Stimulated activated CD4-positive, alpha-beta T cell treated with anti-CD3 and anti-CD28 coated beads, Interleukin-1b, Interleukin-23, amount 100 ng/mL, for 24 hours (primary cell): ENCODE measurements at places on chromosomes 3 and 15.

- DNase-seq, result no peak
These were observed 896.9 kb downstream of the DIPK2A start for GRCh38 chr3:144868506-144868905.

DNA sequence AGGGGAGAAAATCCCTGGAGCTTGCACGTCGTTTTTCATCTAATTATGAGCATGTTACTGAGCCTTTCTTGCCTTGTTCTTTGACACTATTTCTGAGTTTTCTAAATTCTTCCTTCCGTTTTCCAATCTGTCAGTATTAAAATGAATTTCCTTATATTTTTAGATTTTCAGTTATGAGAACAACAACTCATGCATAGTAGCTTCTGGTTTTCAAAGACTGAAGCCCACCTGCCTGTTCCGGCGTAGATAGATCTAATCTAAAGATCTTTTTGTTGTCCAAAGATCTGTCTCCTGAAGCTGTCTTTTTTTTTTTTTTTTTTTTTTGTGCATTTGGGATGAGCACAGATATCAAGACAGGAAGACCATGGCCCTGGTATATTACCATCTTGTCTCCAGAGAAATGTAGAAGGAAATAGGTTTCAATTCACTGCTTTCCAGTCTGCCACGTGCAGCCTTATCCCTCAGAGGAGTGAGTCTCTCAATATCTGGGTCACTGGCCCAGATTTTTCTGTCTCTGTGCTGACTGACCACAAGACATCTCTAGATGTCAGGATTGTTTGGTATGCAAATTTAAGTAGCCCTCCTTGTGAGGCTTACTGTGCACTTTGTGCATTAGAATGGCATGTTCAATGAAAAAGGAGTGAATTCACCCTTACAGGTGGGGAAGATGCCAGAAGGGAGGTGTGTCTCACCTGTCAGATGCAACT lies 222.3 kb upstream of the TMC3 start:
- no peak for DNase-seq

DNA sequence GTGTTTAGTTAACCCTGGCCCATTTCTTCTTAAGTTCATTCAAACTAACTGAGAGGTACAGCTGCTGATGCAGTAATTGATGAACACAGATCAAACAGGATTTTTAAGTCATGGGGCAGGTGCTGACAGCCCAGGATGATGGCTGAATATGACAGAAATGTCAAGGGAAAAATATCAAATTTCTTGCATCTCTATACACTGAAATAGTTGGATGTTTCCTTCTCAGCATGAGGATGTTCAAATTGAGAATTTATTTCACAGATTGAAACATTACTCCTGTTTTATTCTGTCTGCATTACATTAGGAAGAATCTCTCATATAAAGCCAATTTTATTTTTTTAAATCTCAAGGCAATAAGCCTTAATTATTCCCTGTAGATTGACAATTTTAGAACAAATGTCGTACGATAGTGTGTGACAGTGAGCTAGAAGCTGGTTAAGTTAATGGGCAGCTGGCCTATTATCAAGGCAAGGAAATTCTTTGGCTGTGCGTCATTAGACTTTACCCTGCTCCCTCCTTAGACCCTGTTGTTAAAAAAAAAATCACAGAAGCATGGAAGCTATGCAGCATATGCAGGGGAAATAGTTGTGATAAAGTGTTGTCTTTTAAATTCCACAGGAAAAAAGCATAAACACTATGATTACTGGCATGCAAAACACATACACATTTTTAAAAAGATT lies 183.8 kb upstream of the KCNMB2 start:
- no peak for DNase-seq

DNA sequence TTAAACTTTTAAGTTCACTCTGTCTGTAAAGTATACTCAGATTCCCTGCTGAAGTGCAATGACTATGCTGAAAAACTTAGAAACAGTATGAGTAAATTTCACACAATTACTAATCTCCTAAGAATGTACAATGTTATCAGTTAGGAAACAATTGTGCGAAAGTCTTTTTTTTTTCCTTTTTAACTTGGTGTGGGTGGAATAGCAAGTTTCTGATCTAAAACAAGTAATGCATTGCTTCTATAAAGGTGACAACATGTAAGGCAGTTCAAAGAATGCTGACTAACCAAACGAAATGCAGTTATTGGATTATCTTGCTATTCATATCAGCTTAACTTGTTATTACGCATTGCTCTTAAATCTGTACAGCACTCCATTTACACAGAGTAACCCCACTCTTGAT lies 19.3 kb upstream of the SLC12A8 start:
- DNase-seq, result no peak

DNA sequence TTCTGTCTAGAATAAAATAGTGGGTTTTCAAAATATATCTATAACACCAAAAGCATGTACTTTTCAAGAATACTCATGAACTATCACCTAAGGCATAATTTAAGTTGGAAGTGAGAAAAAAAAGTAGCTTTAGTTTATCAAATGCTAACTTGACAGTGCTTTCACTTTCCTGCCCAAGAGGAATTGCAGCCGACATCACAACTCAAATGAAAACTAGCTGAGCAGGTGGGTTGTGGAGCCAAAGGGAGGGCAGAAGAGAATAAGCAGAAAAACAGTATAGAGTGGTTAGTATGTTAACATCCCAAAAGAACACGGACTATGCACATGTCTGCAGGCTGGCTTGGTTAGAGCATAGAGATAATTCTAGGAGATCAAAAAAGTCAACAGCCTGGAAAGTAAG lies 120.9 kb downstream of the NEDD4 start:
- DNase-seq, result no peak

- no peak for DNase-seq
These were observed 2.7 kb downstream of the IREB2 start for GRCh38 chr15:78440375-78441373.

DNA sequence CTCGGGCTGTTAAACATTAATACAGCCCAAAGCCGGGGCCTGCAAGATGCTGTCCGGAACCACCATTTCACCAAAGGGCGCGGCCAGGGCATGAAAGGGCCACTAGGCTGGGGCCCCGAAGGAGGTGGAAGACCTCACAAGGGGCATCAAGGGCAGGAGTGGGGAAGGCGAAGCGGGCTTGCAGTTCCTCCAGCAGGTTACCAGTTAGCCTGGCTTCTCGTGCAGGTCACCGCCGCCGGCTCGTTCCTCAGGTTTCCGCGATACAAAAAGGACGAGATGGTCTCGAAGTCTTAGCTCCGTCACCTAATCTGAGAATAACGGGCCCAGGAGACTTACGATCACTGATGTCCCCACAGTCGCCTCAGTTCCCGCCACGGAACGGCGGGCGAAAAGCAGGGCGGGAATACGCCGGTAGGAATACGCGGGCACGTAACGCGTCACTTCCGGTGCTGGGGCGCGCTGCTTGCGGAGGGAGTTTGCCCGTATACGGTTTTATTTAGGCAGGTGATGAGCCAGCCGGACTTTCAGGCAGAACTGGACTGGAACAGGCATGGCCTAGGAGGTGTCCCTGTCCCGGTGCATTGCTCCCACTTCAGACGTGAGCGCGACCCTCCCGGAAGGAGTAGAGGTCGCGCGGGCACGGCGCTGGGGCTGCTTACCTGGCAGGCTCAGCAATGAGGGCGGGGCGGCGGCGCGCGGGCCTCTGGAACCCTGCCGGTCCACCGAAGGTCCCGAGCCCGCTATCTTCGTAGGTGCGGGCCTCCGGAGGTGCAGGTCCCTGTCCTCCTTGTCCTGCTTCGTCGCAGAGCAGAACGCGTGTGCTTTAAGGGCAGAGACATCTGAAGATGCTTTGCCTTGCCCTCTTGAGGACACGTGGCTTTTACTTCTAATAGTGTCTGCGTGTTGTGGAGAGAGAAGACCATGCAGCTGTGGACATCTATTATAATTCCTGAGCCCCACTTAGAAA lies at the start of gene RFC4:
RFC4 (minus strand) TSS at position 394 of the 967 bp plus-strand sequence. CDS start 1,769 bp downstream, outside the sequence.
- peak; percentile 83 for DNase-seq

DNA sequence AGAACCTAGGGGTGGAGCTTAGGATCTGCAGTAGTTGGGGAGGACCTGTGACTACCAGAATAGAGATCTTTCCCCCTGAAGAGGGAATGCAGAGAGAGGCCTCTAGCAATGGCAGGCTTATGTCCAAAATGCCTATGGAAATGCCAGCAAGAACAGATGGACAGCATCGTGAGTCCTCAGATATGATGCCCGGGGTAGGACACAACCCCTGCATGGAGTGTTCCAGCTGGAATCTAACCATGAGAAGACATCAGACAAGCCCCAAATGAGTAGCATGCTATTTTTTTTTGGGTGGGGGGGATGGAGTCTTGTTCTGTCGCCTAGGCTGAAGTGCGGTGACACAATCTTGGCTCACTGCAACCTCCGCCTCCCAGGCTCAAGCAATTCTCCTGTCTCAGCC lies 111.5 kb downstream of the ITPR1 start:
- DNase-seq, result no peak

- no peak for DNase-seq
These were observed 705.9 kb downstream of the MCTP2 start for GRCh38 chr15:94937242-94937641.

- DNase-seq, result no peak
These were observed 373.8 kb downstream of the MAGI1 start for GRCh38 chr3:65664931-65665330.

DNA sequence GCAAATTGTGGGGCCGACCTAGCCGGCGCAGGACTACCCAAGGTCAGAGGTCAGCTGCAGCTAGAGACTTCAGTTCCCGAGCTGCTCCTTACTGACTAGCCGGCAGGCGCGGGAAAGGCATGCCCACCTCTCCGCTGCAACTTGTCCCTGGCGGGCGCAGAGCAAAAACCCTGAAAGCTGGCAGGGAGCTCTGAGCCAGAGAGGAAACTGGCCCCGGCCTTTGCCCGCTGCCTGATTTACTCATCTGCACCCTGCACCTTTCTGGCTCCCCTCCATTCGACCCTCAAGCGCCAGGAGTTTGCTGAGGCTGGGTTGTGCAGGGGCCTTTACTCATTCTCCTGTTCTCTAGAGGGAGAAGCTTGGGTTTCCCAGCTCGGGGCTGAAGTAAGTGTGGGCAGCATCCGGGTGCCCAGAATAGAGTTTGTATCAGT lies 1.5 kb downstream of the ZIC4 start:
- no peak for DNase-seq

DNA sequence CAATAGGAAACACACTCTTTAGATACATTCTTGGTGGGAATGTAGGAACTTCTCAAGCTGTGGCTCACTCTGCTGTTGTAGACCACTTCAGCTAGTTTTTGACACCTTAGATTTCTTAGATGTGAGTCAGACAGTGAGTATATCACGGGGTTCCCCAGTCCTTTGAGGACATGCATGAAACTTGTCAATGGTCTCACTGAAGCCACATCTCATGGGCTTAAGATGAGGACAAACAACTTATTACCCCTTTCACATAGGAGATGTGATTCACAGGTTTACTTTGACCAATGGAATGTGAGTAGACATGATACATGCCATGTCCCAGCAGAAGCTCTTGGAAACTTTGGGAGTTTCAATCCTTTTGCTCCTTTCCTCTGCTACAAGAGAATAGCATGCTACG lies 325.5 kb downstream of the CHST2 start:
- no peak for DNase-seq

GRCh38 chr3:7813365-7813764 lies 688.3 kb upstream of the LMCD1 start:
- DNase-seq, result no peak

DNA sequence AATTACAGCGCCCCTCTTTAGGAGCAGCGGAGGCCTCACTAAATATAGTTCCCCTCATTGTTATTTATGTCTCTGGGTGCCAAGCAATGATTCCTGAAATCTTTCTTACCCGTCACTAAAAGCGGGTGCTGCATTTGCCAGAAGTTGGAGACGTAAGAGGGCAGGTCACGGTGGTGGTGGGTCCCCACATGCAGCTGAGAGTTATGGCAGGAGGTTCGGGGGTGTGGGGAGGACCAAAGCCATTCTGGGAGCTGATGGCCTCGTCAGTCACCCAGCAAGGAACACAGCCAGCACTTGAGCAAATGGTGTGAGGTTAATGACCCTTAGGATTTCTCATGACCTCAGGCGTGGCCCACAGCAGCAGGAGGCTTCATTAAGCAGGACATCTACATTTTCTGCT lies 129.2 kb downstream of the RAB11A start:
- DNase-seq, result no peak

GRCh38 chr15:95168951-95169431 lies 937.6 kb downstream of the MCTP2 start:
- no peak for DNase-seq

GRCh38 chr3:172270557-172271166 lies 177.6 kb downstream of the GHSR start:
- DNase-seq, result no peak

- DNase-seq, result peak; percentile 84
These were observed at the start of gene CCDC32 for GRCh38 chr15:40564591-40565332. TSS of gene CCDC32 (minus strand) at chr15:40565042. CDS start at chr15:40563015, 2,027 bp downstream.

- DNase-seq, result no peak
These were observed 157.9 kb downstream of the TLE3 start for GRCh38 chr15:69939513-69940440.

- DNase-seq, result no peak
These were observed 79.4 kb downstream of the EBLN2 start for GRCh38 chr3:73140772-73141442.

DNA sequence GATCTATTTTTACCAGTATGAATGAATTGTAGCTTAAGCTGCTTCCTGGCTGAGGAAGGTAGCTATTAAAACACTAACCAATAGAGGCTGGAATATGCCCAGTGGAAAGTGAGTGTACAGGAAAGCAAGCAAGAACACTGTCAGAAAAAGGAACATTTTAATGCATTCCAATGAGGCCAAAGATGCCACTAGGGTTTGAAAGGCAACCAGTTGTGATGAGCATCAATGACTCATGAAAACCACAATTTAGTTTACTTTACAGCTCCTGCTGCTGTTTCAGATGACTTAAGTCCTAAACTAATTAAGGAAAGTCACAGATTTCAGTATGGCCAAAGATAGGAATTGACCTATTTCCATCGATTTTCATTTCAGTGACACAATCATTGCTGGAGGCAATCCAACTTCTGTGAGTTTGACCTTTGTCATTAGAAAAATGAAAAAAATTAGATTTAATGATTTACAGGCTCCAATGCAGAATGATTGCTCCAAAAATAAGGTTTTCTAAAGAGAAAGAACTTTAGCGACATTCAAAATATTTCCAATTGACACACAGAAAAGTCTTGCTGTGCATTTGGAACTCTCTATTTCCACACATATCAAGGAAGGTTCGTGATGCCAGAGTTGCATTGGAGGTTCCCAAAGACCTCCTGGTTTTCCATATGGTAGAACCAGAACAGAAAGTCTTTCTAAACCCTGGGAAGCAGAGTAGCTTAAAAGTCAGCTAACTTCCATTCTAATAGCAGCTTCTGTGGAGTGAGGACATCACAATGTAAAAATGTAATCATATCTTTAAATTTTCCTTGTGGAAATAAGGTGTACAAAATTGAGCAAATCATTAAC lies 103.0 kb downstream of the SUCNR1 start:
- no peak for DNase-seq

GRCh38 chr3:19432669-19433068 lies 284.4 kb downstream of the KCNH8 start:
- no peak for DNase-seq

- no peak for DNase-seq
These were observed 36.0 kb downstream of the BTLA start for GRCh38 chr3:112463250-112463649.

DNA sequence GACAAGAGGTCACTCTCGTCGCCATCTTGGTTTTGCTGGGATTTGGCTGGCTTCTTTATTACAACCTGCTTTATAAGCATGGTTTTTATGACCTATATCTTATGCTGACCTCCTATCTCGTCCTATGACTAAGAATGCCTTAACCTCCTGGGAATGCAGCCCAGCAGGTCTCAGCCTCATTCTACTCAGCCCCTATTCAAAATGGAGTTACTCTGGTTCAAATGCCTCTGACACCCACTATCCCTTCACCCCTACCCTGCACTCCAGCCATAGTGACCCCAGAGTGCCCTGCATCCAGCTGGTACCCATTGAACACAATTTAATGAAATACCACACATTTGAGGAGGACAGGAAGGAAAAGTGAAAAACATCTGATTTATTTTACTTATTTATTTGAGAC lies 23.4 kb downstream of the METTL6 start:
- no peak for DNase-seq
